Femur (tissue), 1 donor: ENCODE measurements at places on chromosomes 5 and 9.

DNA sequence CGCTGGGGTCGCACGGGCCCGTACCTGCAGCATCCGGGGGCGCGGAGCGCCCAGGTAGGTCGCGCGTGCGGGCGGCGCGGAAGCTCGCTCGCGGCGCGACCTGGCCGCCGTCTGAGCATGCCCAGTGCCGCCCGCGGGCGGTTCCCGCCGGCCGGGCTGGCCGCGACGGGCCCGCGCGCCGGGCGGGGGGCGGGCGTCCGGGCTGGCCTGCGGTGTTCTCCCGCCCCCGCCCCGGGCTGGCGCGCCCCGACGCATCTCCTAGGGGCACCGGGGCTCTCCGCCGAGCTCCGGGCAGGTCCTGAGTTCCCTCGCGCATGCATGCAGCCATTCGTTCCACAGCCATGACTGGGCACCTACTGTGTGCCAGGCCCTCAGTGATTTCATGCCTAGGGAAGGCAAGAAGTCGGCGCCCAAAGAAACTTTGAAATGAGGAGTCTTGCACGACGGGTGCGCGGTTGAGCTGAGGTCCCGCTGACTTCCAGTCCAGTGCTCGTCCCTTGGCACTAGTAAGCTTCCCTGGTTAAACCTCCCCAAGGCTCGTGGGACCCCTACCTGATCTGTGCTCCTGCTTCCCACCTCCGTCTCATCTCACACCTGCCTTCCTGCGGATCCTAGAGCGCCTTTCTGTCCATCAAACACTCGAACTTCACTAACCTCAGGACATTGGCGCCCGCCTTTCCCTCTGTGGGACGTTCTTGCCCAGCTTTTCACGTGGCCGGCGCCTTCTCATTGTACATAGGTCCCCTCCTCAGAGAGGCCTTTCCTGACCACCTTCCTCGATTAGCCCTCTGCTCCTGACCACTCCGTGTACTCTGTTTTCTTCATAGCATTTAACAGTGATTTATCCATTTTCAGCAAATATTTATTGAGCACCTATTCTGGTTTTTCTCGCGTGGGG lies at the start of gene PTPN3:
Gene PTPN3, minus strand, starts transcription at position 113 of the 898 bp plus-strand sequence. CDS start 34,873 bp downstream, outside the sequence.
- DNase-seq, result no peak

DNA sequence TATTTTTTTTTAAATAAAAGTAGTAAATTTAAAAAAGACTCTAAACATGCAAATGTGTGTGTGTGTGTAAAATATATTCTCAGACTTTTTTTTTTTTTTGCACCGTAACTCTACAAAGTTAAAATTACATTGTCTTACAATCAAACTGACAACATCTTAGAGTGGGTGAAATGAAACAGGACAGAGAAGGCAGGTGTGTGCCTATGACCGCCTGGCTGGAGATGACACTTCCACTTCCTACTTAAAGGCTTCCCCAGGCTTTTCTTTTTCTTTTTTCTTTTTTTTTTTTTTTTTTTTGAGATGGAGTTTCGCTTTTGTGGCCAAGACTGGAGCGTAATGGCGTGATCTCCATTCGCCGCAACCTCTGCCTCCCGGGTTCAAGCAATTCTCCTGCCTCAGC lies 2.7 kb upstream of the AK1 start:
- no peak for DNase-seq

- peak; percentile 34 for DNase-seq
Observed at GRCh38 chr9:112705768-112706427, 12.0 kb downstream of the INIP start.

GRCh38 chr9:72412483-72413040 lies 47.6 kb upstream of the ZFAND5 start:
- DNase-seq, result no peak

- peak; percentile 69 for DNase-seq
Observed at GRCh38 chr5:56075361-56075760, 80.6 kb upstream of the IL6ST start.

DNA sequence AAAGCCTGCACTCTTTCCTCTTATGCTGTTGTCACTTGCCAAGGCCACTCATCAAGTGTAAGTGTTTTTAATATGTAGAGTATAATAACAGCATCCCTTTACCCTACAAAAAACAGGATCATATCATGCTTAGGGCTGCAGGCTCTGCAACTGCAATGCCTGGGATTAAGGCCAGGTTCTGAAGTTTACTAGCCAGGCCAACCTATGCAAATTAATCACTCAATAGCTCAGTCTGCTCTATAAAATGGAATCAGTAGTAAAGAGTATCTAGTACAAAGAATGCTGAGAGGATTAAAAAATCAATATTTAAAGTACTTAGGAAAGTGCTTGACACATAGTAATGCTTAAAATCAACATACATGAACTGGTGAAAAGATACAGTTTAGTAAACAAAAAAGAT lies 253.3 kb downstream of the EDIL3 start:
- no peak for DNase-seq

DNA sequence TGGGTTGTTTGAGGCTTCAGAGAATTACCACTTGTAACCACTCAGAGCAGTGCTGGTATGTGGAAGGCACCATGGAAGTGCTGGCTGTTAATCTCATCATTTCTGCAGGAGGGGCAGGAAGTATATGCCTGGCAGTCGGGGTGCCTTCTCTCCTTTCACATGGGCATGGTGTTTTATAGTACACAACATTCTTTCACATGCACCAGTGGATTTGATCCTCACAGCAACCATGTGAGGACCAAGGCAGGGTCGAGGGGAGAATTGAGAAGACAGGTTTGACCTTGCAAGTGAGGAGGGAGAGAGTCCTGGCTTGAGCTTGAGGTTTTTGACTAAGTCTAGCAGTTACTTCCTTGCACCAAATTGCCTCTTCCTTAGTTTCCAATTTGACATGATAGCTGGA lies 38.0 kb upstream of the TRPC7 start:
- no peak for DNase-seq

DNA sequence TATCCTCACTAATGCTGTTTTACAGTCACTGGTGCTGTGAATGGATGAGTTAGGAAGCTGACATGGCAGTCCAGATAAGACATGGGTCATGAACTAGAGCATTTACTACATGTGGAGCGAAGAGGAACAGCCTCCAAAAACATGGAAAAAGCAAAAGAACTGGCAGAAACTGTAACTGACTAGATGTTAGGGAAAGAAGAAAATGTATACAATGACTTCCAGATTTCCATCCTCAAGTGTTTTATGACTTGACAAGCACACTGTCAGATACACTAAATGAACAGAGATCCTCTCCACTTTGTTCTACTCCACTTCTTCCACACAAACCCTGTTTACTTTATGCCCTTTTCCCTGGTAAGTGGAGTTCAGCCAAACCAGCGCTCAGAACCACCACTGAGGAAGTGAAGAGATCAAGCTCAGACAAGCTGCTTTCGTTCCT lies 11.5 kb downstream of the HMGCS1 start:
- DNase-seq, result no peak

GRCh38 chr9:133463864-133464615 lies 4.3 kb downstream of the CACFD1 start:
- DNase-seq, result no peak

DNA sequence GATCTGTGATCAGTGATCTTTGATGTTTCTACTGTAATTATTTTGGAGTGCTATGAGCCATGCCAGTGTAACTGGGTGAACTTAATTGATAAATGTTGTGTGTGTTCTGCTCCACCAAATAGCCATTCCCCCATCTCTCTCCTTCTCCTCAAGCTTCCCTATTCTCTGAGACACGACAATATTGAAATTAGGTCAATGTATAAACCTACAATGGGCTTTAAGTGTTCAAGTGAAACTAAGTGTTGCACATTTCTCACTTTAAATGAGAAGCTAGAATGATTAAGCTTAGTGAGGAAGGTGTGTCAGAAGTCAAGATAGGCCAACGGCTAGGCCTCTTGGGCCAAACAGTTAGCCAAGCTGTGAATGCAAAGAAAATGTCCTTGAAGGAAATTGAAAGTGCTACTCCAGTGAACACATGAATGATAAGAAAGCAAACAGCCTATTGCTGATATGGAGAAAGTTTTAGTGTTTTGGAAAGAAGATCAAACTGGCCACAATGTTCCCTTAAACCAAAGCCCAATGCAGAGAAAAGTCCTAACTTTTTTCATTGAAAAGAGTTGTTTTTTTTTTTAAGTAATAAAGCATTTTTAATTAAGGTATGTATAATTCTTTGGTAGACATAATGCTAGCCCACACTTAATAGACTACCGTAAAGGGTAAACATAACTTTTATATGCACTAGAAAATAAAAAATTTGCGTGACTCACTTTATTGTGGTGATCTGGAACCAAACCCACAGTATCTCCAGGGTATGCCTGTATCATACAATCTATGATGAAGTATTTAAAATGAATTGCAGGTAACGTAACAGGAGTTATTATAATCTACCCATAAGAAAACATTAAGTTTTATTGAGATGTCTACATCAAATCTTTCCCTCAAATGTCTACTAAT lies 42.5 kb upstream of the ALDH1A1 start:
- DNase-seq, result no peak

GRCh38 chr5:116583862-116584222 lies 9.2 kb upstream of the SEMA6A start:
- no peak for DNase-seq

DNA sequence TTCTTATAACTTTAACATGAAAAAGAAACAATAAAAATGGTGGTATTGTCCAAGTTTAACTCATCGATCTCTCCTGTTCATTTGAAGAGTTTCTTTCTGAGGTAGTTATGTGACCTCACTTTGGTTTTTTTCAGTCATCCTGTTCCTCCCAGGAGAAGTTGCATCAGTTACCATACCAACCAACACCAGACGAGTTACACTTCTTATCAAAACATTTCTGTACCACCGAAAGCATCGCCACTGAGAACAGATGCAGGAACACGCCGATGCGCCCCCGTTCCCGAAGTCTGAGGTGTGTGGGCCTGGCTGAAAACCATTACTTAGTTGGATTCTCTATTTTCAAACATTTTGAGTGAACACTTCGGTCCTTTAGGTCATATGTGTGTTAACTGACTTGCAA lies 96.3 kb downstream of the CD180 start:
- no peak for DNase-seq

- no peak for DNase-seq
Observed at GRCh38 chr5:180394031-180394636, 41.0 kb upstream of the GFPT2 start.

DNA sequence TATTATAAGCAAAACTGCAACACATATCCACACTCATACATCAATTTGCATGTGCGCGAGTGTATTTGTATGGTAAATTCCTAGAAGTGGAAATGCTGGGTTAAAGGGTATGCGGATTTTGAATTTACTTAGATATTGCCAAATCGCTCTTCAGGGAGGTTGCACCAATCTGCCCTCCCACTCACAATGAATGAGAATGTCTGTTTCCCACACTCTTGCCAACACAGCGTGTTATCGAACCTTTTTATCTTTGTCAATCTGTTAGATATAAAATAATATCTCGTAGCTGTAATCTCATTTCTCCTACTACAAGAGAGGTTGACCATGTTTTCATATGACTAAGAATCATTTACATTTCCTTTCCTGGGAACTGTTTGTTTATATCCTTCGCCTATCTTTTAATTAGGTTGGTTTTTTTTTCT lies 35.7 kb downstream of the LHX2 start:
- no peak for DNase-seq

DNA sequence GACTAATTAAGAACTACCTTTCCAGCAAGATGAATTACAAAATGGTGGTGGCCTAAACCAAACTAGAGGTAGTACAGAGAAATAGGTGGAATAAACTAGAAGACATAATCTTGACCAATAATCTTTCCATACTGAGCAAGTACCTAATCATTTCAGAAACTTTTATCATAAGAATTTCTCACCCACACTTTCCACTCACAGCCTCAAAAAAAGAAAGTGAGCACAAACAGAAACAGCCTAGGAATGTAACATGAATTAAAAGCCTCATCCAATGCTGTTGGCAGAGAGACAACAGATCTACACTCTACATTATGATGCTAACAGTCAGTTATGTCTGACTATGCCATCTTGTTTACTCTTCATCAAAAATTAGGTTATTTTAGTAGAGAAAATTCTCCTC lies 1.3 kb downstream of the RNF38 start:
- DNase-seq, result no peak
